ENCODE measurements at places on chromosomes 4 and X. TPM values are rescaled to one million over a fixed set of nuclear protein-coding genes. Genes with fewer than 3 reads are reported as not detected.

Gene TEC
- polyA plus RNA-seq = 0.20 TPM

- peak; percentile 82 for DNase-seq
These were observed 186.4 kb upstream of the PUDP start for GRCh38 chrX:7334253-7334935.

DNA sequence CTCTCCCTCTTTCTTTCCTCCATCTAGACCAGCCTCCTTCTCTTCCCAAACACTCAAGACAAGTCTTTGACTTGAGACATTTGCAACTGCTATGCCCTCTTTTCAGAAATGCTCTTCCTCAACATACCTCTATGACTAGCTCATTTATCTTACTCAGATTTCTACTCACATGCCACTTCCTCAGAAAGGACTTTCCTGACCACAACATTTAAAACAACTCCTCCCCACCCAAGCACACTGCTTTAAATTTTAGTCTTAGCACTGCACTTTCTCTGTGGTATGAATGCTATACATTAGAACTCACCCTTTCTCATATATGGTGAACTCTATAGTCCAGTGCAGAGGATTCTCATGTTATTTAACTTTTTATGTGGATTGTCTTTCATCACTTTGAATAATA is 28.4 kb upstream of the SULT1E1 start:
- no peak for DNase-seq

GRCh38 chrX:14630733-14631132 is 101.4 kb downstream of the GLRA2 start:
- no peak for DNase-seq

Gene CSAG1
- polyA plus RNA-seq = not detected

GRCh38 chr4:119209077-119209476 is 3.4 kb upstream of the USP53 start:
- peak; percentile 87 for DNase-seq

- no peak for DNase-seq
These were observed 43.5 kb downstream of the SRPX2 start for GRCh38 chrX:100687546-100687945.

- DNase-seq = no peak
These were observed 62.6 kb downstream of the MAD2L1 start for GRCh38 chr4:120004054-120004453.

Gene NAP1L2
- not detected for polyA plus RNA-seq

Gene XAGE1A
- polyA plus RNA-seq = not detected

Gene CXCR3
- not detected for polyA plus RNA-seq

Gene RELL1
- polyA plus RNA-seq = 6.5 TPM

- DNase-seq = peak; percentile 64
These were observed 165.4 kb upstream of the LDB2 start for GRCh38 chr4:17063888-17064287.

- no peak for DNase-seq
These were observed 138.9 kb upstream of the IGFBP7 start for GRCh38 chr4:57249083-57249482.

GRCh38 chrX:37998586-37999262 is 7.6 kb upstream of the SYTL5 start:
- no peak for DNase-seq

Gene SNCA
- 0.50 TPM for polyA plus RNA-seq

Gene ADAM29
- not detected for polyA plus RNA-seq

Gene FAM156B
- polyA plus RNA-seq = 49.5 TPM

Gene COX7B
- 552 TPM for polyA plus RNA-seq

Gene UCP1
- not detected for polyA plus RNA-seq

DNA sequence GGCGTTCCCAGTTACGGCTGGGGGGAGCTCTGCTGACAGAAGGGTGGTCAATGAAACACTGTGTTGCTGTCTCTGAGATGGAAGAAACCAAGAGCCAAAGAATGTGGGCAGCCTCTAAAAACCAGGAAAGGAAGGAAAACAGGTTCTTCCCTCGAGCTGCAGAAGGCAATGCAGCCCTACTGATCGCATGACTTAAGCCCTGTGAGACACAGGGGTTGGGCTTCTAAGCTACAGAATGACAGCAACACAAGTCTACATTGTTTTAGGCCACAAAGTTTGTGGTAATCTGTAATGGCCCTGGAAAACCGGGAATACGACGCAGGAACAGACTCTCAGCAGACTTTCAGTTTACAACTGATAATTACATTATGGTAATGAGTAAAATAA is 38.2 kb upstream of the MTNR1A start:
- DNase-seq = no peak

- DNase-seq = no peak
These were observed 207.7 kb downstream of the SOWAHB start for GRCh38 chr4:76690011-76690905.

GRCh38 chr4:119204916-119205315 is 7.6 kb upstream of the USP53 start:
- no peak for DNase-seq

GRCh38 chr4:94714365-94715160 is 43.2 kb upstream of the BMPR1B start:
- DNase-seq = peak; percentile 91

Gene GASK1B
- polyA plus RNA-seq = 4.9 TPM

Gene STBD1
- 4.4 TPM for polyA plus RNA-seq

Gene CXXC4
- not detected for polyA plus RNA-seq

Gene WDR13
- polyA plus RNA-seq = 41.8 TPM

- no peak for DNase-seq
These were observed 16.9 kb downstream of the PLP1 start for GRCh38 chrX:103793545-103793940.

GRCh38 chr4:139535228-139535870 is 20.7 kb downstream of the SETD7 start:
- no peak for DNase-seq

DNA sequence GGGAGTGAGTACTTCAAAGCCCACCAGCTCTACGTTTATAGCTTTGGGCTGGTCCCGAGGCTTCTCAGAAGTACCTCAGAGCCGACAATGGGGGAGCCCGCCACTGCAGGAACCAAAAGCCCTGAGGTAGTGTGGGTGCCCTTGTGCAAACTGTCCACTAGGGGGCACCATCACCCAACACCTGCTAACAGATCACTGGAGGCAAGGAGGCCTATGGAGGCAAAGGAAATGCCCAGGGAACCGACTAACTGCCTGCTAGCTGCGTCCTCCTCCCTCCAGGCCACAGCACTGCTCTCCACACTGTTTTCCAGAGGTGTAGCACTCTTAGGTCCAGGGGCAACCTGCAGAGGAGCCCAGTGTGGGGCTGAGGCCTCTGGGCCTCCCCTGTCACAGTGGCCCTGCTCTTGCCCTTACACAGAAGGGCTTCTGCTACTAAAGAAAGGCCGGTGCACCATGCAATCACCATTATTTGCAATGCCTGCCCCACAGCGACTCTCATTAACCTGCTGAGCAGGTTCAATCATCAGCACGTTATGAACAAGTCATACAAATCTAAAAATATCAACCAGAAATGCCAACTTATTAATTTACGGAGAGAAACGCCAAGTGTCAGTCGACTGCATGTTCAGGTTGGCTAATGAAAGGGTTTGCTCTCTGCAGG is 159.1 kb downstream of the NSUN7 start:
- no peak for DNase-seq

Data from BJ (cell line).